ENCODE measurements at places on chromosomes 6 and 20. TPM values are rescaled to one million over a fixed set of nuclear protein-coding genes. Genes with fewer than 3 reads are reported as not detected.
A peak's percentile ranks its signal among the peaks of the same experiment; 100 is the strongest.

DNA sequence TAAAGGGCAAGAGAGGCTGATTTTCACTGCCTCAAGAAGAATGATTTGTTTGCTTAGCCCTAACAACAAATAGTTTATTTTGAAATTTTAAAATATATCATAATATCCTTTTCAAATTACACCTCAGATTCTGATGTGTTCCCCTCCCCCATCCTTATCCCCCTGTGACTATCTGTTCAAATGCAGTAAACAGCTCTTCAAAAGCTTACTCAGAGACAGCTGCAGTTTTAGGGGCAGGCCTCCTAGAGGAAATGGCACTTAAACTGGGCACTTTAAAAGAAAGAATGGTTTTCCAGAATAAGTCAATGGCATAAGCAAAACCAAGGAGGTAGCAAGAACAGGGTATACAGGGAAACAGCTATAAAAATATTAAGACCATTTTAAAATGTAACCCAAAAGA is 118.6 kb upstream of the UST start:
- no peak for DNase-seq

The SLC16A10 gene
- not detected for total RNA-seq

DNA sequence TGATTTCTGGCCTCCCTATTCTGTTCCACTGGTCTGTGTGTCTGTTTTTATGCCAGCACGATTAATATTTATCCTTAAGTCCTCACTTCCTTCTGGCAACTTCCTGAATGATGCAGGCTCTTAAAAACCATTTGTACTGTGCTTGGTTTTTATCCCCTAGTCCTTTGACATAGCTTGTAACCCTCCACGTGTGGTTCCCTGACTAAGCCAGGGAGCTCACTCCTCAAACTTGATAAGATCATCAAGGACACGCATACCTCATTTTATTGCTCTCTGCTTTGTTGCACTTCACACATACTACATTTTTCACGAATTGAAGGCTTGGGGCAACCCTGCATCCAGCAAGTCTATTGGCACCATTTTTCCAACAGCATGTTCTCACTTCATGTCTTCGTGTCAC is 166.4 kb upstream of the UST start:
- DNase-seq, result no peak

The MRPS26 gene
- total RNA-seq, result 52.3 TPM

DNA sequence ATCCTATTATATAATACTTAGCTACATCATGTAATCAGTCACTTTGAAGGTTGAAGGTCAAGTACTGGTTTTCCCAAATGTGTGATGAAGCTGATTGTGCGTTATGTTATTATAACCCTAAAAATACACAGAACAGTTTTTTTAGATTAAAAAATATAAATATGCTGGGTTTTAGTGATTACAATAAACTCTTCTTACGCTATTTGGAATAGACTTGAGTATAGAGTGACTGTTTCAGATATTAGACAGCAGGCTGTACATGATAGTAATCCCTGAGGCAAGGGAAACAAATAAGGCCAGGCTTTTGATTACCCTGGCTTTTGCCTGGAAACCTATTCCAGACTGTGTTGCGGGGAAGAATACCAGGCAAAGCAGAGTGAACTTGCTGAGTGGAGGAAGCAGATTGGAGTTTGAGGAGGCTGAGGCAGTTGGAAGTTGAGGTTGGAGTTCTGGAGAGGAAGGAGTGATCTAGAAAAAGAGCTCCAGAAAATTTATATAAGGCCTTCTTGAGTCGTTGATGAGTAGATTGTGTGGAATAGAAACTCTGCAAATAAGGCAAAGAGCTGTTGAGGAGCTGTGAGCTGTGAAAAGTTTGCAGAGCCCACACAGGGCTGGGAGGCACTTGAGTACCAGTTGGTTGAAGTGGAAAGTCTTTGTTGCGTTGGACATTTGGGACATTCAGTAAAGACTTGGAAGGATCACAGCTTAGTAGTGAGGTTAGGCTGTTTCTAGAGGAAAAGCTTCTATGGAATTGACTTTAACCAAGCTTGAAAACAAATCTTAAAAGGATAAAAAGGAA is 26.4 kb downstream of the MAP3K4 start:
- no peak for DNase-seq

DNA sequence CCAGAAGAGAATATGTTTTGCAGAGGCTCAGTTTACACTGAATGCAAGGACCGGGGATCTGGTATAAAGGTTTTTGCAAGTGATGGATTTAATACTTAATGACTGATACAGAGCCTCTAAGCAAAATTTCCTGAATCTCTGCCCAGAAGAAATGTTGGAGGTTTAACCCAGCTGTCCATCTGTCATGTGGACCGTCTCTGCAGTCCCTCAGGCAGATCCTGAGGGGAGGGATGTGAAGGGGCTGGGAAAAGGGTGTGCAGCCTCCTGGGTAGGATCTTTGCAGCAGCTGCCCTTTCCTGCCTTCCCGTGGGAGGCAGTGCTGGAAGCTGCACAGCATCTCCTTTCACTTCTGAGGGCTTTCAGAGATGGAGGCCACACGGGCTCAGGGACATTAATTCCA is 207.0 kb downstream of the SLC24A3 start:
- no peak for DNase-seq

GRCh38 chr20:35792740-35793139 is 20.9 kb downstream of the PHF20 start:
- DNase-seq, result no peak

DNA sequence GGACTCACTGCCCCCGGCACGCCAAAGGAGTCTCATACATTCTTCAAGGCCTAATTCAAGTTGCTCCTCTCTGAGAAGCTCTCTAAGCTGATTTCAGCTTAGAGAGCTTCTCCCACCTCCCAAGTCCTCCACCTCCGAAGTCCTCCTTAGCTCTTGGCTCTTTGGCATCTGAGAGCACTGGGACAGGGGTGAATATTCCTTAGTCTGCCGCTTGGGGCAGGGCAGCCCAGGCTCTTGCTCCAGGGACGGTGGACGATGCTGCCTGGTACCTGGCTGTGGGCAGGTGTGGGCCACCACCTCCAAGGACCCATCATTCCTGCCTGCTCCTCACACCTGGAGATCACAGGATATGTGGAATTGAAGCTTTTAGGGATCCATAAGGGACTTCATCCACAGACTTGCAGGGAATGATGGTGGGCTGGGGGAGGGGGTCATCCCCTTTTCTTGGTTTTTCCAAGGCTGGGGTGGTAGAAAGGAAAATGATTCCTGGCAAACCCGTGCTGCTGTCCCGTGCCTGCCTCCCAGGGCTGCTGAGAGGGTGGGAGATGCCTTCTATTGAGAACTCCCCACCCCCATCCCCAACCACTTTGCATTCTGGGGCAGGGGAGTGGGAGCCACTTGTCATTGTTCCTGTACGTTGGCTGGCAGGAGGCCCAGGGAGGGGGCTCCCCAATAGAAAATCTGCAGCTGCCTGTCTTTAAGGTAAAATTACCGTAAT is 57.4 kb downstream of the ARHGAP40 start:
- no peak for DNase-seq

DNA sequence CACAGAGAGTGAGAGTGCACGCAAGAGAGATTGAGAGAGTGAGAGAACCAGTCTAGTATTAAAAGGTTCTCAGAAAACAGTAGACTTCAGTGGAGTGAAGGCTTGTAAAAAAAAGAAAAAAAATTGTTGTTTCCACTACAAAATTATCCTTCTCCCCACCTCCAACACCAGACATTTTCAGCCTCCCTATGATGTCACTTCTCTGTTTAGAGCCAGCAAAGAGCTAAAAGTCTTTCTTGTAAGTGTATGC is 77.8 kb downstream of the BACH2 start:
- no peak for DNase-seq

DNA sequence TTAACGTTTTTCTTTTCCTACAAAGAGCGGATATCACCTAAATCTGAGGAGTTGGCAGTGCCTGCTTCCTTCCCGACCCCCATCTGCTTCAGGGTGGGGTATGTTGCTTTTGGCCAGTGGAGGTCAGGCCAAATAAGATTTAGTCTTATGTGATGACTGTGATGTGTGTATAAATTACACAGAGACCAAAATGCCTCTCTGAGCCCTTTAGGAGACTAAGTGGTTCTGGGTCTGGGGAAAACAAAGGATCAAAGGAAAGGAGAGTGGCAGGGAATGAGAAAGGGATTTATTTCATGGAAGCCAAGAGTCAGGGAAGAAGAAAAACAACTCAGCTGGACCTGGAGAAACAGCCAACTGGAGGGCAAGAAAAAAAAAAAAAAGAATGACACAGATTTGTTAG is 39.1 kb upstream of the TBC1D7 start:
- DNase-seq, result peak; percentile 23

DNA sequence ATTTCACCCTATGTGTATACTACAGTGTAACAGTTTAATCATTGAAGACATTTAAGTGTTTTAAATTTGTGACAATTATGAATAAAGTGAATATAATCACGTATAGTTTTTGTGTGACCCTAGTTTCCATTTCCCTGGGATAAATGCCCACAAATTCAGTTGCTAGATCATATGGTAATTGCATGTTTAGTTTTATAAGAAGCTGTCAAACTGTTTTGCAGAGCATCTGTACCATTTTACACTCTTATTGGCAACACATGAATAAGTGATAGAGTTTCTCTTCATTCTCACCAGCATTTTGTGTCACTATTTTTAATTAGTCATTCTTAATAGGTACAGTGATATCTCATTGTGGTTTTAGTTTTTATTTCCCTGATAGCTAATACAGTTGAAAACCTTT is 7.3 kb downstream of the VTA1 start:
- no peak for DNase-seq

DNA sequence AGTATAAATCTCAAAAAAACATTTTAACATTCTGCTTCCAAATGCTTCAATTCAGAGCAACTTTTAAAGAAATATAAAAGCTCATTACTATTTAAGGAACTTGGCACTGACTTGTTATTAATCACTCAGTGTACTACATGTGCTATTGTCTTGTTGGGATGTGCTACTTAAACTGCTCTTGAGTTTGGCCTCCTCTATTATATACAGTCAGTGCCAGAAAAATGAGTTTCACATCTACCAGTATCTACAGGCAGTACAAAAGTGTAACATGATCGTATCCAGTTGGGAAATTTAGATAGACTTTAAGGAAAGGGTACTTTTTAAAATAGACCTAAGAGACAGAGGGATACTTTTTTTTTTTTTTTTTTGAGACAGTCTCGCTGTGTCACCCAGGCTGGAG is 627.3 kb upstream of the SLC35B3 start:
- DNase-seq, result no peak

DNA sequence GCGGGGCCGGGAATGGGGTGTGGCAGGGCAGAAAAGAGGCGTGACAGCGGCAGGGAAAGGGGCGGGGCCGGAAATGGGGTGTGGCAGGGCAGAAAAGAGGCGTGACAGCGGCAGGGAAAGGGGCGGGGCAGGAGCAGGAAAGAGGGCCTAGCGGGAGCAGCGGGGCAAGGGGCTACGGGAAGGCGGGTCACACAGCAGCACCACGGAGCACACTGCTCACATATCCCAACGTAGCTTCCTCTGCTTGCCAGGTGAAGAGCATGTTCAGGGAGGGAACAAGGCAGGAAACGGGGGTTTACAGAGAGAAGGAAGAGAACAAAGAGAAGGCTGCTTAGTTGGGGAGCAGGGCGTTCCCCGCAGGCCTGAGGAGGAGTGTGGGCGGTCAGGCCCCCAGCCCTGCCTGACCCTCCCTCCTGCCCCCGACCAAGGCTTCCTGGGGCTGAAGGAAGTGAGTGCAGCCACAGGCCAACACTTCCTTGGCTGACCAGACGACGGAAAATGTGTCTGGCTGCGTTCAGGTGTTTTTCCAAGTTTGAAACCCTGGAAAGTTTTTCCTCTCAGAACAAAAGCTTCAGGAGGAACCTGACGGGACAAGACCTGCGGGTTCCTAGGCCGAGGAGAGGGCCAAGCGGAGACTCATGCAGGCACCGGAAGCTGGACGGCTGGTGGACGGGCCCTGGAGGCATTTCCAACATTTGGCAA is 13.8 kb downstream of the UCKL1 start:
- no peak for DNase-seq

- DNase-seq, result peak; percentile 68
Observed at GRCh38 chr6:111478749-111479148, 4.3 kb downstream of the REV3L start.

- DNase-seq, result no peak
Observed at GRCh38 chr6:165694296-165694695, 31.3 kb upstream of the PDE10A start.

DNA sequence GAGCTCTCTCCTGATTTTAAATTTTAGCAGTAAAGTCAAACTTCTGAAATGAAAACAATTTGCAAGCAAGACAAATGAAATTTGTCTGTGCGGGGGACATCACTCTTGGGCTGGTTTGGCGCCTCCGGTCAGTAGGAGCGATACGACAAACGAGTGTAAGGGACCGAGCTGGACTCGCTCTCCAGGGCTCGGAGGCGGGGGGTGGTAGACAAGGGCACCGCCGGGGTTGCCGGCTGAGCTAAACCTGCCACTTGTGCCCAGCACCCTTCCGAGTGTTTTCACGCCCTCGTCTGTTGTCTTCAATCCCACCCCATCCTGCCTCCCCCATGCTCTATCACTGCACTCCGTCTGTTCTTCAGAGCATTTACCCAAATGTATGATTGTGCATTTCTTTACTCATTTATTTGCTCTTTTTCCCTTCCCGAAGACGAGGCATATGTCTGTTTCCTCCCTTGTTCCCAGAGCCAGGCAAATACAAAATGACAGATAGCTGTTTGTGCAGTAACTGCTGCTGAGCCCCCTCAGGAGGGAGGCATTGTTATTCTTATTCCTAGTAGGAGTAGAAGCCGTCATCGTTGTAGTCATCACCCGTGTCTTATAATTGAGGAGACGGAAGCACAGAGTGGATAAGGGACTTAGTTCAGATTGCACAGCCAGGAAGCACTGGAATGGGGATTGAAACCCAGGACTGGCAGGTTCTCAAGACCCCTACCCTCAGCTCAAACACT is 62.8 kb upstream of the APCDD1L start:
- no peak for DNase-seq

DNA sequence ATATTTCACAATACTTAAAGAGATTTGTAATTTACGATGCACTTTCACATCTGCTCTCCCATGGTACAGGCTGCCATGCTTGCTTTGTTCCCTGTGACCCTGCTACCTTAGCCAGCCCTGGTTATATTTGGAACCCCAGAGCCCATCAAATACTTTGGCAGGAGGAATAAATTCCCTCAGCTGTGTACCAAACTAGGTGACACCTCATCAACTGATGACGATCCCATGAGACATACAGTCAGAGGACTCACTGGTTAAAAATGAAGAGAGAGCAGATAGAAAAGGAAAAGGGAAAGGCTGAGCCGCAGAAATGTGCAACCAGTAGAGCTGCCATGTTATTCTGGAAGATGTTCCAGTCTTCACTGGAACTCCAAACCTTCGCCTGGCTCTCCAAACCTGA is 120.0 kb downstream of the SIM1 start:
- peak; percentile 22 for DNase-seq

The COL21A1 gene
- total RNA-seq, result 29.5 TPM

The OOEP gene
- total RNA-seq, result not detected

The HLA-C gene
- 159 TPM for total RNA-seq

- no peak for DNase-seq
Observed at GRCh38 chr20:50271612-50272011, 81.0 kb downstream of the CEBPB start.
